Immature natural killer cell (primary cell): ENCODE measurements at places on chromosomes 2 and 18.
A peak's percentile ranks its signal among the peaks of the same experiment; 100 is the strongest.

DNA sequence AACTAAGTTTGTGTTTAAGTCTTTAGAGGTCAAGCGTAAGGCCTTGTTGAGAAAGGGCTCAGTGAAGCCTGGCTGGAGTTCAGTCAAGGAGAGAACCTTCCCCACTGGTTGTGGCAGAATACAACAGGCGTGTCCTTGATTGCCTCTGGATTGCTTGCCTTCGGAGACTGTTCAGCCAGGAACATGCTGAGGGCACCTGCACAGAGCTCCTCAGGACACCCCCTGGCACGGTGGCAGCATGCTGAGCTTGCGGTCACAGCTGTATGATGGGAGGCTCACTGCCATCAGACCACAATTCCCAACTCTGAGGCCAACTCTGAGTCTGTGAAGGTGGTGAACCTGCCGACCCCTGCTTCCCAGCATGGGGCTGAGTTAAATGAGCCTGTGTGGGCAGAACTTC lies 130.0 kb downstream of the LPIN1 start:
- H3K36me3 ChIP-seq, result no peaks in the 10 kb centered on the region
- no peak overlapping the region for H3K27ac ChIP-seq

GRCh38 chr18:61924550-61924949 lies 31.7 kb upstream of the RNF152 start:
- H3K4me1 ChIP-seq, result peaks cover 27% of the 10 kb centered on the region
- no peak for DNase-seq
- no peaks in the 10 kb centered on the region for H3K36me3 ChIP-seq
- H3K27me3 ChIP-seq, result peaks cover 6% of the 10 kb centered on the region
- H3K4me3 ChIP-seq, result no peak overlapping the region
- H3K27ac ChIP-seq, result no peak overlapping the region

GRCh38 chr2:154688373-154688772 lies 10.1 kb upstream of the KCNJ3 start:
- DNase-seq, result no peak
- no peak overlapping the region for H3K4me3 ChIP-seq
- H3K27ac ChIP-seq, result no peak overlapping the region
- H3K36me3 ChIP-seq, result no peaks in the 10 kb centered on the region

- H3K36me3 ChIP-seq, result no peaks in the 10 kb centered on the region
- H3K27me3 ChIP-seq, result no peaks in the 10 kb centered on the region
- DNase-seq, result no peak
- no peak overlapping the region for H3K4me3 ChIP-seq
- no peak overlapping the region for H3K27ac ChIP-seq
- H3K4me1 ChIP-seq, result no peaks in the 10 kb centered on the region
Measured at GRCh38 chr2:140085674-140086073, 1305.5 kb upstream of the NXPH2 start.

DNA sequence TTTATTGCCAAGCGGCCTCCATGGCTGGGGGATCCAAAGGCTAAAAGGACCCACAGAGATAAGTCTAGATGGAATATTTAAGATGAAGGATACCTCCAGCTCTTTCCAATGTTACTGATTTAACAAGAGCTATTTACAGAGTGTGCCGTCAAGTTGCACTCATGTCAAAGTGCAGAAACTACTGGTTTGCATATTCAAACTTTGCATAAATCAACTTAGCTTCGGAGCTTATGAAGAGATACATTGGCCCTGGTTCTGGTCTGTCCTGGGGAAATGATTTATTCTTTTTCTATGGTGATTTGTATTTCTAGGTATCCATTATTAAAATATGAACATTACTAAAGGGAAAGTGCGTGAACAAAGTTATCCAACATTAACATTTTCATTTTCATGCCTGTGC lies 14.4 kb upstream of the MYO5B start:
- no peak for DNase-seq
- no peak overlapping the region for H3K4me3 ChIP-seq
- peaks cover 4% of the 10 kb centered on the region for H3K4me1 ChIP-seq
- H3K27ac ChIP-seq, result no peak overlapping the region
- H3K36me3 ChIP-seq, result no peaks in the 10 kb centered on the region
- H3K27me3 ChIP-seq, result peaks cover 22% of the 10 kb centered on the region

DNA sequence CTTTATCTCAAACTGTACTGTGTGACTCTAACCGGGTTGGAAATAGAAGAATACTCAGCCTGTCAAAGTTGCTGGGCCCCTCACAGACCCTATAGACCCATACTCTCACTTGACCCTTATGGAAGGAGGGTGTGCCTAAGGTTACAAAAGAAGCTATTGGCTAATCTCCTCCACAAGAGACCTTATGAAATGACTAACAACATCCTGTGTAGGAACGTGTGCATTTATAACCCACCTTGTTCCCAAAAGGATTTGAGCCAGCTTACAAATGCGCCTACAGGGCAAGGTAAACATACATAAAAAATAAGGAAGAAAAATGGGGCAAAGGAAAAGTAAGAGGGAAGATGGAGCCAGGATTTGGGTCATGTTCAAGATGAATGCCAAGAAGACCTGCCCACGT lies 225.4 kb upstream of the SMAD2 start:
- DNase-seq, result no peak
- peaks cover 2% of the 10 kb centered on the region for H3K27me3 ChIP-seq
- no peak overlapping the region for H3K4me3 ChIP-seq
- no peak overlapping the region for H3K27ac ChIP-seq

GRCh38 chr18:62583376-62583775 lies 60.6 kb downstream of the ZCCHC2 start:
- H3K4me3 ChIP-seq, result no peak overlapping the region
- peaks cover 4% of the 10 kb centered on the region for H3K36me3 ChIP-seq
- peaks cover 35% of the 10 kb centered on the region for H3K4me1 ChIP-seq
- H3K27me3 ChIP-seq, result peaks cover 4% of the 10 kb centered on the region

DNA sequence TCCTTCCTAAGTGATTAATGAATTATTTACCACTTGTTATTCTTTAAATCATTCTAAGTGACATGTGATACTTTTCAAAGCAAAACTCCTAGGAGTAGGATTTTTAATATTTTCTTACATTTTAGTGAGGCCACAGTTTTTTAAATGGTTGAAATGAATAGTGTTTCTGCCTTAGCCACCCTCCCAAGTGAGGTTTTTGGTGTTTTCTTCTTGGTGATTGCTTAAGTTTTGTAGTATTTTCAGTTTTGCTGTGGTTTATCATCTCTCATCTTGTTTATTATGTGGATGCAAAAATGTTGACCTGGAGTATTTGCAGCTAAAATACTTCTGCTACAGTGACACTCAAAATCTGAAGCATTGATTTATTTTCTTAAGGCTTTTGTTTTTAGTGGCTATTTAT lies 9.8 kb downstream of the AFTPH start:
- H3K27ac ChIP-seq, result peak overlapping the region; percentile 5
- no peaks in the 10 kb centered on the region for H3K27me3 ChIP-seq
- H3K4me1 ChIP-seq, result peaks cover 79% of the 10 kb centered on the region
- DNase-seq, result no peak

DNA sequence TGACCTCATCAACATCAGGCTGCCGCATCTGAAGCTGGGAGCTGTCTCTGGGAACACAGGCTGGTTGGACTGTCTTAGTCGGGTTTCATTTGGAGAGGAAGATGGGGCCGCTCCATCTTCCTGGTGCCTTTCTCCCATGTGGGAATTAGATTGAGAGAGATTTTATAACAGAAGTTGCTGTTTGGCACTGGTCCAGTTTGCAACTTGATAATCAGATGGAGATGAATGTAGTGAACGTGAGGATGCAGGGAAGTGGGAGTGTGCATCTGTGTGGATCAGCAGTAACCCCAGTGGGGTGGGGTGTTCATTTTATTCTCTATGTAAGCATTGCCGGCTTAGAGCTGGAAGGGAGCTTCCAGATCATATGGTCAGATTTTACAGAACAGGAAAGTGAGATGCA lies 250.9 kb downstream of the DCDC2C start:
- DNase-seq, result no peak
- H3K4me1 ChIP-seq, result no peaks in the 10 kb centered on the region
- H3K27ac ChIP-seq, result no peak overlapping the region
- H3K36me3 ChIP-seq, result no peaks in the 10 kb centered on the region

DNA sequence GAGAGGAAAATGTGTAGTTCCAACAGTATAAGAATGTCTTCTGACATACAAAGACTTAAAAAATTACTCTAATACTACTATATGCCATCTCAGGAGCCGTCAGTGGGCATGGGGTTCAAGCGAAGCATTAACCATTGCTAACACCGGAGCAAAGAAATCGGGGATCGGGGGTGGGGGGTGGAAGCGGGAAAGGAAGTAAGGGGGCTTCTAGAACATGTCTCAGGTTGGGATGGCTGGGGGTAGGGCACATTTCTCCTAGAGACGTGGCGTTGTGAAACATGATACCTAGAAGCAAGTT lies 702 bp downstream of the LMAN1 start:
- H3K4me3 ChIP-seq, result peak overlapping the region; percentile 91
- peaks cover 5% of the 10 kb centered on the region for H3K27me3 ChIP-seq
- H3K27ac ChIP-seq, result peak overlapping the region; percentile 90
- no peak for DNase-seq
- peaks cover 4% of the 10 kb centered on the region for H3K36me3 ChIP-seq
- peaks cover 48% of the 10 kb centered on the region for H3K4me1 ChIP-seq

DNA sequence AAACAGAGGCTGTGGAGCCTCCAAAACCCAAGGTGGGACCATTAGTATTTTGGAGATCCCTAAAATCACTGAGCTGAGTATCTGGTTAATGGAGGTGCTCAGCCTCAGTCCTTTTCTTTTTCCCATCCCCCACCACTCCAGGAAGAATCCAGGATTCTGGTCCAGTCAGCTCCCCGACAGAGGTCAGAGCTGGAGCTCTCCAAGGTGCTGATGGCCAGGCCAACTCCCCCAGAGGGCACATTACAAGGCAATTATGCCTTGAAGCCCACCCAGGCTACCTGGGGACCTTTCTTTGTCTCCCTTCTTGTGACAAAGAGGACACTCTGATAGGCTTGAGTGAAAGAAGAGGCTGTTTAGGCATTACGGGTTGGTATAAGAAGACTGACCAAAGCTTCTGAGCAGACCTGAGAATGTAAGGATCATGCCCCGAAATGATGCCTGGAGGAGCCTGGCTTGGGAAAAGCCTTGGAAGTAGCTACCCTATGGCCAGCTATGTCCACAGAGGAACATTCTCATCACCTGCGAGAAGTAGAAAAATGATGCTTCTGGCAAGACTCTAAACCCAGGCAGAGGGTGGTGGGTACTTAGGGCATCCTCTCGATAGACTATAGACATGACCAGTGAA lies 102.5 kb upstream of the LDAH start:
- H3K4me3 ChIP-seq, result no peak overlapping the region
- H3K36me3 ChIP-seq, result no peaks in the 10 kb centered on the region
- DNase-seq, result no peak
- no peaks in the 10 kb centered on the region for H3K4me1 ChIP-seq
- H3K27me3 ChIP-seq, result peaks cover 6% of the 10 kb centered on the region
- H3K27ac ChIP-seq, result no peak overlapping the region

- no peak overlapping the region for H3K4me3 ChIP-seq
- peaks cover 9% of the 10 kb centered on the region for H3K4me1 ChIP-seq
Measured at GRCh38 chr2:176291335-176291734, 22.1 kb downstream of the MTX2 start.

DNA sequence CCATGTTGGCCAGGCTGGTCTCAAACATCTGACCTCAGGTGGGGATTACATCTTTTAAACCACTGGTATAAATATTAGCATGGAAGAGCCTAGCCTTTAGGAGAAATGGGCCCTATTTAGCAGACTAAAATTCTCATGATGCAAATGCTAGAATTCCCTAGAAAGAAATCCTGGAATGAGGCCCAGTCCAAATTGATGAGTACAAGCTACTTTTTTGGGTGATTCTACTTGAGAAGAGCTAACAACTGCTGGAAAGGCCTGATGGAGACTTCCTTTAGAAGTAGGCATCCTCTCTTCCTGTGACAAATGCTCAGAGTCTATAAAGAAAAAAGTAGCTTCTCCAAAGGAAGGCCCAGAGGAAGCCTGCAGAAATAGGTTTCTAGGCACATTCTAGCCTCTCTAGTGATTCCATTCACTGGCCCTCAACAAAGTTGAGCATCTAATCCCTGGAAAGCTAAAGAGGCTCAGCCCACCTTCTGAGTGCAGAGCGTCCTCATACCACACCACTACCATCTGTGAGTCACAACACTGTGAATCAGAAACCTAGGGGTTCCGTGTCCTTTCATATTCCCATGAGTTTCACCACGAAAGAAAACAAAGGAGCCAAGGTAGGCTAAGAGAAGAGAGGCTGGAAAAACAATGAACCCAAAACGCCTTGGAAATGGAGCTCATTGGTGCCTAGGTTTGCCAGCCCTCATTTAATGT lies 183.1 kb downstream of the C1D start:
- H3K4me1 ChIP-seq, result no peaks in the 10 kb centered on the region
- DNase-seq, result no peak
- no peak overlapping the region for H3K27ac ChIP-seq
- H3K4me3 ChIP-seq, result no peak overlapping the region

GRCh38 chr18:50207722-50208121 lies 12.8 kb upstream of the MYO5B start:
- no peaks in the 10 kb centered on the region for H3K4me1 ChIP-seq
- no peak overlapping the region for H3K27ac ChIP-seq
- H3K36me3 ChIP-seq, result no peaks in the 10 kb centered on the region
- H3K4me3 ChIP-seq, result no peak overlapping the region
- peaks cover 29% of the 10 kb centered on the region for H3K27me3 ChIP-seq

DNA sequence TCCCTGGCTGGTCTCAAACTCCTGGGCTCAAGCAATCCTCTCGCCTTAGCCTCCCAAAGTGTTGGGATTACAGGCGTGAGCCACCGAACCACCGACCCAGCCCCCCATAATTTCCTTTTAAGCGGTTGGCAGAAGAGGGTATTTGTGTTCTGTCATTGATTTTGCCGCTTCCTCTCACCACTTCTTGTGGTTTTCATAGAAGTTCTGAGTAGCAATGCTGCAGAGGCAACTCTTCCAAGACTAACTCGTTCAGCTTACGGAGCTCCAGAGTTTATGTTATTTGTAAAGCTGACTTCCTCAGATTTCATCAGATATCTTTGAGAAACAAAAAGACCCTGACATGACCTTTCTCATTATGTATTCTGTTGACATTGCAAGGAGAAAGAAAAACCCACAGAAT lies 261.4 kb upstream of the KCNJ3 start:
- no peak for DNase-seq
- H3K4me3 ChIP-seq, result no peak overlapping the region
- no peaks in the 10 kb centered on the region for H3K36me3 ChIP-seq
- no peaks in the 10 kb centered on the region for H3K27me3 ChIP-seq
- H3K27ac ChIP-seq, result no peak overlapping the region

GRCh38 chr18:71986351-71987050 lies 557.6 kb downstream of the CBLN2 start:
- no peak for DNase-seq
- H3K27me3 ChIP-seq, result no peaks in the 10 kb centered on the region
- H3K27ac ChIP-seq, result no peak overlapping the region
- no peaks in the 10 kb centered on the region for H3K4me1 ChIP-seq

GRCh38 chr2:172574965-172575364 lies 19.1 kb downstream of the PDK1 start:
- H3K36me3 ChIP-seq, result peaks cover 75% of the 10 kb centered on the region
- peaks cover 8% of the 10 kb centered on the region for H3K4me1 ChIP-seq
- H3K27ac ChIP-seq, result no peak overlapping the region
- no peak for DNase-seq
